ENCODE measurements at places on chromosomes 2 and 18.

DNA sequence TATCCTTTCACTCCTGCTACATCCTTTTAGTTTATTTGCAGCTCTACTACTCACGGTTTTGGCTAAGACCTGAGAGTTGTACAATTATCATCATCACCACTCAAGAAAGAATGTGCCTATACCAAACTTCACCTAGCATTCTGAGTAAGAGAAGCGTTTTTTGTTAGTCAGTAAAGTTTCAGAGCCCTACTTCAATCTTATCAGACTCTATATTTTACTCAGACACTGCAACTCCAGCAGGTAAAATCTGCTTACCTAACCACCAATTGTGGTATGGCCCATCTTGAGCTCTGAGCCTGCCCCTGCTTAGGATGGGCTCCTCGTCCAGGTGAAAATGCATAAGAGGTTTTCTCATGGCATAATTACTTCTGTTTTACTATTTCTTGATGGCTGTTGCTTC, 37.1 kb downstream of the ICOS start:
- DNase-seq = no peak

- peak; percentile 4 for DNase-seq
Observed at GRCh38 chr2:18749912-18750526, 160.7 kb upstream of the NT5C1B start.

GRCh38 chr2:38613126-38613848, 10.6 kb upstream of the HNRNPLL start:
- no peak for DNase-seq

GRCh38 chr2:218323526-218324472, 31.5 kb upstream of the TMBIM1 start:
- DNase-seq = no peak

- peak; percentile 7 for DNase-seq
Observed at GRCh38 chr2:111100765-111101162, 19.9 kb upstream of the BCL2L11 start.

DNA sequence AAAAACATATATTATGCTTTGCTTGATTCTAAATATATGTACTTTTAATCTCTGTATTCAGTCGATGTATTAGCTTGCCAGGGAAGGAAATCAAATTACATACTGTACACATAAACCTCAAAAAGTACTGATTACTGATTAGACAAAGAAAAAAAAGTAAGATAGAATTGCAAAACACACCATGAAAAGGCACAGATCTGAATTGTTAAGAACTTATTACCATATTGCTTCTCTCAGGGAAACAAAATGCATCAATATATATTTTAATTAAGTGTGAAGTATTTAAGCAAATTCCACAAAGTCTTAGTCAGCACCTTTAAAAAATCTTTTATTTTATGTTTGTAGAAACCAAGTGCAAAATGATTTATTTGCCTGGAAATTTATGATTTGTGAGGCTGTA, 309.3 kb downstream of the RNF144A start:
- DNase-seq = no peak

- DNase-seq = no peak
Observed at GRCh38 chr2:16368328-16368727, 297.3 kb downstream of the CYRIA start.

- no peak for DNase-seq
Observed at GRCh38 chr2:10787176-10787968, 25.2 kb downstream of the PDIA6 start.

- DNase-seq = no peak
Observed at GRCh38 chr2:68469935-68470334, 2.5 kb downstream of the APLF start.

GRCh38 chr2:204341887-204342276, 203.4 kb upstream of the PARD3B start:
- no peak for DNase-seq

DNA sequence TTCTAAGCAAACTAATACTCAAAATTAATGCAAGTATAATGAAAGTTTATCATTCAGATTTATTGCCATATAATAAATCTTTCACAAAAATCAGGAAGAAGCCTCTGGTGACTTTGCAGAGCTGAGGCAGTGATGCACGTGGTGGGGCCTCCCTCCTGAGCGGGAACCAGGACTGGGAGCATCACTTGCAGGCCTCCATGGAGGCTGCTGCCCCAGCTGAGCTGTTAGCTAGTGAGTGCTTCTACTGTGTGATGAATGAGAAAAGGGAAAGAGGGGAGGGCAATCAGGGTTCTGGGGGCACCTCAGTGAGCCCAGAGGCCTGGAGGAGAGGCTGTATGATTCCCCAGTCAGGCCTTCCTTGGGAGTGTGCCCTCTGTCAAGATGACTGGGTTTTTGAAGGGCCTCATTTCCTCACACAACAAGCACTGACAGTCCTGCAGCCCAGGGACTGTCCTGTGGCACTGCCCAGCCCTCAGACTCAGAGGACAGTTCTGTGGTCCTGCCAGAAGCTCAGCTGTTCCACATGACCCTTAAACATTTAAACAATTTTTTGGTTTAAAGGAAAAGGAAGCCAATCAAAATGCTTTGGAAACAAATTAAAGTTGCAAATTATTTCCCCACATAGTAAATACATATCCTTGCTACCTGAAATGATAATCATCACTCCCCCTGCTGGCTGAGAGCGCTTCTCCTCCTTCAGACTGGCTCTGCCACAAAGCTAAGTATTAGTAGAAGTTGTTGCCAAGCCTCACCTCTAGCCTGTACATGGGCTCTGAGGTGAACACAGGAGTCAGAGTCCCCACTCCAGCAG, 90.9 kb upstream of the SMAD7 start:
- DNase-seq = no peak

DNA sequence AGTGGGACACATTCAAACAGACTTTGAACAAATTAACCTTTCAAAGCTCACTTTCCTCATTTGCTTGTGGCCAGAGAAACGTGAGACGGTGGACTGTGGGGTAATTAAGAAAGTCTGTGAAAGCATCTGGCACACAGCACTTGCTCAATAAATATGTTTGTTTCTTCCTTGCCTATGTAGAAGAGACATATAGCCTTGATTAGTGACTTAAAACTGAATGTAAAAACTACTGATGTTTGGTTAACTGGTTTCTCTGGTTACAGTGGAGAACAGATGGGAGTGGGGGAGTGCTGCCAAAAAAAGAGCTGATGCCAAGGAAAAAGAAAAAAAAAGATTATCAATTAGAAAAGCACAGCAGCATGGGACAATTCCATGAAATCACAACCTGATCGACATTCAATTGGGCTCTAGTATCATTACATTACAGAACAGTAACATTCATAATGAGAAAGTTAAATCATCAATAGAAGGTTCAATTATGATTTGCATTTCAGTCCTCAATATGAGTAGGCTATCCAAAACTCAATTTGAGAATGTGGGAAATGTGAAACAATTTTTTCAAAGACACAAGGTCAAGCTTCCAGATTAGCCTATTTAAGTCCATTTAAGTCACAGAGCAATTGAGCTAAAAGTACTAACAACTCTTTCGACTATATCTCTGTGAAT, 14.7 kb downstream of the CUL3 start:
- no peak for DNase-seq

DNA sequence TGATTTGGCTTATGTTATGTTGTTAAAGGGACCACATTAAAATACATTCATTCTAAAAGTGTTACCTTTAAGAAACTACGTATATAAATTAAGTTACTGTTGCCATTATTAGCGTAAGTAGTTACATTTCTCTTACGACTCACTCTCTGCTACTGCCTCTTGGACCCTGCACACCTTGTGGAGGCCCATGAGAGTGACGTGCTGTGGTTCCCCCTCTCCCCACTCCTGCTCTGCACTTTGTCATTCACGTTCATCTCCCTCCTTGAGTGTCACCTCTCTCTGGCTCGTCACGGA, 830 bp upstream of the MERTK start:
- no peak for DNase-seq

DNA sequence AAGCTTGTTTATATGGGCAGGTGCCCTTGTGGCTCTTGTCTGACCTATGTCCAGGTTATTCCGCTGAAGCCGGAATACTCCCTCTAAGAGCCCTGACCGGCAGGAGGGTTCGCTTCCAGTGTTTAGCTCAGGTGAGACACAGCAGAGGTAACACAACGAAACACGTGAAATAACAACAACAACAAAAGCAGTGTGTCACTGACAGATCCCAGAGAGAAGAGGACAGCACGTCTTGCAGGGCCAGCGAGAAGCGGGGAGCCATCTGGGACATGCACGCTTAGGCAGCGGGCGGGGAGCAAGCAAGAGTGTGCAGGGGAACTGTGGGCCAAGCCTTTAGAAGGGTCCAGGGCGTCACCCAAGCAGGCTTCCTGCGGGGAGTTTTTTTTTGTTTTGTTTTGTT, 17.1 kb upstream of the ZDBF2 start:
- no peak for DNase-seq

DNA sequence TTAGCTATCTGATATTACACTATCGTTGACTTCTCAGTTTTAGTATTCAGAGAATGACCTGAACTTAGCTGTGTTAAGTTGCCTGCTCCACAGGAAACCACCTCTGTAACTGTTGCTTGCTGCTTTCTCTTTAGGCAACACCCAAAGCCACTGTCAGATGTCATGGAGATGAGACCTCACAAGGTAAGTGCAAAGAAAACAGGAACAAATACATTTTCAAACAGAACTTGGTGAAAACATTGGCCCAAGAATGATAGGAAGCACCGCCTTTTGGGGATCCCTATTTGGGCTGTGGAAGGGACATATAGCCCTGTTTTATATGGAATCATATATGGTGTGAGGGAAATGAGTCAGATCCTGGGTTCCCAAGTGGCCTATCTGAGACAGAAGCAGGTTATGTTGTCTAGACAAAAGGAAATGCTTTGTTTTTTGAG, 143.4 kb downstream of the UBE2E3 start:
- DNase-seq = no peak

DNA sequence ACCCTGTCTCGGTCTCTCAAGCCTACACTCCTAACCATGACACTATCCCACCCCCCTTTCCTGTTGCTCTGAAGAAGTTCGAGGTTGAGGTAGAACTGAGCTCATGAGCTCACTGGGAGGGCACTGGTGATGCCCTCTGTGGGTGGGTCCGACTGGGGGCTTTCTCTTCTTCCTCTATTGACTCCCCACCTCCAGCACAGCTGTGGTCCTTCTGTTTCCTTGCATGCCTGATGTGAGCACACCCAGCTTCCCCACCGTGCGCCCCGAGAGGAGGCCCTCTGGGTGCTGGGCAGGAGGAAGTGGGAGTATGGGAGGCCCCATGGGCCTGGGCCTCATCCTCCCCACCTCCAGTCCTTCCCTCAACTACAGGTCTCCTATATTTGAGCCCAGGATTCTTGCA, 20.9 kb downstream of the SPEG start:
- DNase-seq = no peak

GRCh38 chr2:204776781-204777559, 231.7 kb downstream of the PARD3B start:
- DNase-seq = no peak

DNA sequence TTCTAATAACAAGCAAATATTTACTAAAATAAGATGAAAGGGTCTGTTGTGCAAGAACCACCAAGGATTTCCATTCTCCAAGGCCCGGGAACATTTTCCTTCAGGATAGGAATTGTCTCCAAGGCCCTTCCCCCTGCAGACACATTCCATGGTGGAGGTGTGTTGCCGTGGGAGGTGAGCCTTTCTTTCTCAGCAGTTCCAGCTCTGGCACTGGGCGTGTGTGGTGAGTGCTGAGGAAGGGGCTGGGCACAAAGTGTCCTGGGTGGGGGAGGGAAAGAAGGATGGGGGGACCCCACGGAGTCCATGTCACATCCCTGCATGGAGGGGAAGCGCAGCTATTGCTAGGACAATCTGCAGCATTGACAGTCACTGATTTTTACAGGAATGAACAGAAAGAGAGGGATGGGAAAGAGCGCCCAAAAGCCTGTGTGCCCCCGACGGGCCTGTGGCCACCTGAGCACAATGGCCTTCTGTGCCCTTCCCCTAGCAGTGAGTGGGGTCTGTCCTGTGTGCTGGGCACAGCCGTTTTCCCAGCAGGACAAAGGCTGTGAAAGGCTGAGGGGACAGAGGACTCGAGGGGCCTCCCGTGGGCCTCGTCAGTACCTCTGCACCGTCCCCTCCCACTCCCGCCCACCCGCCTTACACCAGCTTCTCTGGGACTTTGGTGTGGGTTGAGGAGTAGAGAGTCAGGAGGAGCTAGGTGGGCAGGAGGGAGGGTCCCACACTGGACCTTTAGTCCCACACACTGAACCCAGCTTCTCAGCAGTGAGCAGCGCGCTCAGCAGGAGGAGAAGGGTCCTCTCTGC, 79.8 kb downstream of the PTGR3 start:
- DNase-seq = no peak

DNA sequence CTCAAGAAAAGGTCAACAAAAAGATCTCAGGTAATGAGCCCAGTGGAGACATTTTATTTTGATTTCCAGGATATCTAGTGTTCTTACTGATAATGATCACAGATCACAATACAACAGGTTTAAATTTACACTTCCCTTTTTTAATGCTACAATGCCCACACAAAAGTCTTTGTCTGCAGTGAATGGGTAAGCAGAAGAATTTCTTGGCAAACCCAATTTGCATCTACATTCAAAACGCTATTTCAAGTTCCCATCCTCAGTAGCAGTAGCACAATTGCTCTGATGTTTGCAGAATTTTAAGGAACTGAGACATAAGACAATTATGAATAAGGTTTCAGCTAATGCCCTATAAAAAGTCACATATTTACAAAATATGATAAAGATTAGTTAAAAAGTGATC, 929.4 kb upstream of the PIK3C3 start:
- no peak for DNase-seq

DNA sequence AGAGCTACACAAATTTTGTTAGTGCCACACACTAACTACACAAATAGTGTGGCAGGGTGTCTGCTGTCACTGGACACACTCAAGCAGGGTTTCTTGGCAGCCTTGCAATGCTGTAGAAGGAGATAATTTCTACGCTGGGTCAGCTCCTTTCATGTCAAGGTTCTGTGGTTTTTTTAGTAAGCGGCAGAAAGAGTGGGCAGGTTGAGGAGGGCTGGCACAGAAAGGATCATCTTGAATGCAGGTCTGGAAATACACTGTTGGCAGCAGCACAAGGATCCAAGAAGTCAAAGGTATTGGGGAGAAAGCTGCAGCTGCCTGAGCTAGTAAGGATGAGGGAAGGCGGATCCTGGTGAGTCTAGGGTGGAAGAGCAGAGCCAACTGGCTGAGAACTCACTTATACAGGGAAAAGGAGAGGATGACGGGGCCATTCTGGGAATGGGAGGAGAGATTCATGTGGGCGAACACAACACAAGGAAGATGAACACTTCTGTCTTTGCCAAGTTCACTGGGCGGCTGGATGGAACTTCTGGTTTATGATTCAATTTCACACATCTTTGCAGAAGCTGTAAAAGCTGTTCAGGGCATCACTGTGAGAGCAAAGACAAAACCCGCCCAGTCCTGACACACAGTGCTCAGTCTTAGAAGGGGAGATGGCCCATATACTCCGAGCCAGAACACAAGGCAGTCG, 16.9 kb upstream of the CYRIA start:
- no peak for DNase-seq

DNA sequence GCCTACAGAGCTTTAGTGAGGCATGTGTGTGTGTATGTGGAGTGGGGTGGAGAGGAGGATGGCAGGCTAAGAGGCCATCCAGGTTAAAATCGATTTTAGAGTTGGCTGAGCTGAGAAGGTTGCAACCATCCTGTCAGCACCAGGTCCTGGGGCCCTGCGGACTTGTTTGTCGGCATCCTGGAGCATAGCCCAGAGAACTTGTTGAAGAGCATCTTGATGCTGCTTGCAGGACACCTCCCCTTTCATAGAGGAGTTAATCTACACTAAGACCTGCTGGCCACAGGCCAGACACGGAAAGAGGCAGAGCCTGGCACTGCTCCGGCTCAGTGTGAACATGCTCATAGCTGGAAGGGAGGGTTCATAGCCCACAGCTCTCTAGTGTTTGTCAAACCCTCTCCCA, 72.1 kb upstream of the RGPD5 start:
- DNase-seq = no peak

Measured in stimulated activated CD8-positive, alpha-beta memory T cell treated with anti-CD3 and anti-CD28 coated beads, Interleukin-2, amount 100 ng/mL, for 48 hours (primary cell).